NCI-H1436 treated with DMSO at 0.1 percent for 48 hours (cell line): ENCODE measurements at places on chromosomes 12 and 14.

DNA sequence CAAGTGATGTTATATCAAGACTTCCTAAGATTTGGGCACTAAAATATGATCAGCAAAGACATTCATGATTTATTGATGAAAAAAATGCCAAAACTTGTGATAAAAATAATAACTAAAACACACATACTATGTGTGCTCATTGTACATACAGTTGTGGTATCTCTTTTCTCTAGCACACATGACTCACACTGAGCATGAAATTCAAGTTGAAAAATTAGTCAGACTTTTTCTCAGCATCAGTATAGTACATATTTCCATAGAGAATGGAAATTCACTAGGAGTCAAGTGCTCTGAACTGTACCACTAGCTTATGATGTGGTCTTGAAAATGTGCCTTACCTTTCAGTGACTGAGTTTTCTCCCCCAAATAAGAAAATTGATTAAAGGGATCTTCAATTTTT lies 471.8 kb upstream of the FLRT2 start:
- DNase-seq = no peak

DNA sequence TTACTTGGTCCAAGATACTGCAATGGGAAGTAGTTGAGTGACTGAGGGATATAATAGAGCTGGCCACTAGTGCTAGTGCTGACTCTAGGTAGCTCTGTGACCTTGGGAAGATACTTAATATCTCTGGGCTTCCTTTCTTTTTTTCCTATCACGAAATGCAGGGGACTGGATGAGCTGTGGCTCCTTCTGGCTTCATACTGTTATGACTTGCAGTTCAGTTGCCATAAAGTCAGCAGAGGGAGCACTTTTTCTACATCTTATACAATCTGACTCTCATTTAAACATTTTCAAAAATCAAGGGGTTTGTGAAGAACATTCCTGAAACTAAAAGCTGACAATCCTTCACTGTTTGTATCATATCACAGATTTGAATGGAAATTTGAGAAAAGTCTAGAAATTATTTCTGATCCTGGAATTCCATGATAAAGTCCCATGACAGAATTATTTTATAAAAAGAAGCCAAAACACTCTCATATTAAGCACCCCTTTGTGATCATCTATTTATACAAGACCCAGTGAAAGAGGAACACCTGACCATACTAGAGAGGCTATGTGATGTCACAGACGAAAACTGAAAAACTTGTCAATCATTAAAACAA lies 5.3 kb downstream of the BHLHE41 start:
- DNase-seq = no peak

DNA sequence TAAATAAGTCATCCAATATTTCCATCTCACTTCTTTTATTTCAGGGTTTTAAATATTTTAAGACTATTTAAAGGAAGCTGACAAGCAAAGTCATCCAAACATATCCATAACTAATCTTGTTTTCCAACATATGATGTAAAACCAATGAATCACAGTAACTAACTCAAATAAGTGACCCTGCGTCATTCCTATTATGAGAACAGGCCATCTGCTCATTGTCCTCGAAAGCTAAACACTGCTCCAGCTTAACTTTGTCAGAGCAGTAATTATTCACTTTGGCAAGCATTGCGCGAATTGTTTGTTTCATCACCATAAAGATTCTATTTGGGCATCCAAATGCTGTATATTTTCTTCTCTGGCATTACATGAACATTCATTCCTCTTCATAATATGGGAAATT lies 99.1 kb downstream of the CAPZA3 start:
- no peak for DNase-seq

- no peak for DNase-seq
Measured at GRCh38 chr12:9049520-9050133, 60.3 kb downstream of the KLRG1 start.

DNA sequence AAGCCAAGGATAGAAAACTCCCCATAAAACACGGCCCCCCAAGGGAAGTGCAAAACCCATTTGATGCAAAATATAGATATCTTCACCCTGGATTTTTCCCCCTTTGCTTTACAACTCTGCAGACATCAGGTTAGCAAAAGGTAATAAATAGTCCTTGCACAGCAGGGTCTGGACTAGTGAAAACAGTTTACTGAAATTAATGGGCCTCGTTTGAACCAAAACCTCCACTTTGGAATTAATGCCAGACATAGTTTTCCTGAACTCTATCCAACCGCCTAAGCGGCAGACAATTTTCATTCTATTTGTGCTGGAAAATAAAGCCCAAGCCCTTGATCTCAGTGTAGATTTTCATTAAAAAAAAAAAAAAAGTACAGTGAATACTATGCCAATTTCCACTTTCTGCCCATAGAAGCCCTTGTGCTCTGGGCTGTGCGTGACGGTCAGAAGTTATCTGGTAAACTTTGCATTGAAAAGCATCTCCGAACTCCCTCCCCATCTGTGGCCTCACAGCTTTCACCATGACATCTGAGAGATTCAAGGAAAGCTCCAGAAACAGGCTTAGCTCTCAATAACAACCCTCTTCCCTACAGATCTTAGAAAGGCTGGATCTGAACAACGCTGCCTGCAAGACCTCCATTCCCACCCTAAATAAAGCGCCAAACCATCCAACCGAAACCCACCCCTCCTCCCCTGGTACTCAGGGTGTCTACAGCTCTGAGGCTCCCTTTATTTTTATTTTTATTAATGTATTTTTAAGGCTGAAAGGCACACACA lies 11.0 kb upstream of the IRF2BPL start:
- DNase-seq = no peak

DNA sequence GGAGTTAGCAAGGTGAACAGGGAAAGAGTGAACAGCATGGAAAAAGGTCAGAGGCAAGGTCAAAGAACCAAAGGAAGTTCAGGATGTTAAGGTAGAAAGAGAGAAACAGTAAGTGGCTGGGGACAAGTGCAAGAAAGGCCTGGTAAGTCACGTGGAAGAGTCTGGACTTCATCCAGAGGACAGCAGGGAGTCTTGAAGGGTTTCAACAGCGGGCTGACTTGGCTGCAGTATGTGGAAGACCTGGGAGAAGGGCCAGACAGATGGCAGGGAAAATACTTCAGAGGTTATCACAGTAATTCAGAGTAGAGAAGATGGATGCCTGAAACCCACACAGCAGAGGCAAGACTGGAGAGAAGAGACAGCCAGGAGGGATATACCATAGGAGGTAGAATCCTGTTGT lies 34.0 kb downstream of the CIT start:
- DNase-seq = no peak

GRCh38 chr12:131217024-131217586 lies 263.4 kb downstream of the ADGRD1 start:
- no peak for DNase-seq

DNA sequence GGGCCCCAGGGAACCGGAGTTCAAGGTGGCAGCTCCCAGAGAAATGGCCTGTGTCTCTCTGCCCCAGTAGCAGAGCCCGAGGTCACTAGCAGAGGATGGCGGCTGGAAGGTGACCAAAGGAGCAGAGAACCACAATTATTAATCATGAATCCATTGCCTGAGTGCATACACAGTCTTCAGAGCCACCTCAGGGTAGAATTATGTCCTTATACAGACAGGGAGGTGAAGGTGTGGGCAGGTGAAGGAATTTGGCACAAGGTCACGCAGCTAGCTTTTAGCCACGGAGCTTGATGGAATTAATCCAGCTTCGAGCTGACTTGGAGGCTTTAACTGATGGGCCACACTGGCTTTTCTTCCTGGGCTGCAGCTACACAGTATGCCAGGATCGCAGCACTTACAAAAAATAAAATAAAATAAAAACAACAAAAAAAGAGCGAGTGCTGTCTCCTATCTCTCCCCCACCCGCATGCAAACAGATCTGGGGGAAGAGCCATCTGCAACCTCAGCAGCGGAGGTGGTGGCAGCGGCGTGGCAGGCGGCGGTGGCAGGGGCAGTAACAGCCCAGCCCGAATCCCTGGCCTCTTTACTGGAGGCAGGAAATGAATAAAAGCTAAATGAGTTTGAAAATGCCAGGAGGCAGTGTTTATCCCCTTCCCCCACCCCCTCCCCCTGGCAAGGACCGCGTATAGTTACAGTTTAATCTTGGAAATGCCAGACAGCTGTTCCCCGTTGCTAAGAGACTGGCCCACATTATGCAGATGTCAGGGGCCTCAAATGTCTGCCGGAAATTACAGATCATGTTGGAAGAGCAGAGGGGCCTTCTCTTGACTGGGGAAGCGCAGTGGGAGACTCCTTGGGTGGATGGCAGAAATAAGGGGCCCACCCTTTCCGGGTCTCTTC lies 93.5 kb downstream of the LRRC74A start:
- peak; percentile 90 for DNase-seq

- peak; percentile 61 for DNase-seq
Measured at GRCh38 chr12:85779768-85780167, 56.4 kb downstream of the RASSF9 start.

DNA sequence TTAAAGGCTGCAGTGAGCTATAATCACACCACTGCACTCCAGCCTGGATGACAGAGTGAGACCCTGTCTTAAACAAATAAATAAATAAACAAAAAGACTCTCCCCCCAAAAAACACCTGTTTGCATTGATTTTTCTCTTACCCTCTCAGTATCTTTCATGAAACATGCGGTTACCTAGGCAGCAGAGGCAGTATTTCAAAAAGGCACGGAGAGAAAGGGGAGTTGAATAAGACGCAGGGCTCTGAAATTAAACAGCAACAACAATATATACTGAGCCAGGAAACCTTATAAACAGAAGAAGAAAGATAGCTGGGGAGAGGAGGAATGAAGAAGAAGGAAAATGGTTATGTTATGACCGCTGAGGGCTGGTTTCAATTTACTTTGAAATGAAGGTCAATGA lies 277.6 kb downstream of the BTG1 start:
- no peak for DNase-seq

- no peak for DNase-seq
Measured at GRCh38 chr12:132150780-132151144, 6.5 kb downstream of the NOC4L start.

DNA sequence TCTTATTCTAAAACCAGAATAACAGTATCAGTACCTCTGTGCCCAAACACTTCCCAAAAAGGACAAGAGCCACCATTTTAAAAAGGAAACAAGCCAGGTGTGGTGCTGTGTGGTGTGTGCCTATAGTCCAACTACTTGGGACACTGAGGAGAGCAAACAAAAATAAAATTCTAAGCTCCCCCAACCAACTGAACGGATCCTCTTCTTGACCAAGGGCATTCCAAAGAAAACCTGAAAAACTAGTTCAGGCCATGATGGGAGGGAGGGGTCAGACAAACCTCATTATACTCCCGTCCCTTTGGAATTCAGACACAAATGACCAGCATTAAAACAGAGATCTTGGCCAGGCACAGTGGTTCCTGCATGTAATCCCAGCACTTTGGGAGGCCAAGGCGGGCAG lies 20.5 kb downstream of the SLC11A2 start:
- DNase-seq = no peak

GRCh38 chr12:87603727-87604126 lies 425.5 kb downstream of the C12orf50 start:
- no peak for DNase-seq

- no peak for DNase-seq
Measured at GRCh38 chr14:88322504-88323085, 474 bp downstream of the KCNK10 start.

DNA sequence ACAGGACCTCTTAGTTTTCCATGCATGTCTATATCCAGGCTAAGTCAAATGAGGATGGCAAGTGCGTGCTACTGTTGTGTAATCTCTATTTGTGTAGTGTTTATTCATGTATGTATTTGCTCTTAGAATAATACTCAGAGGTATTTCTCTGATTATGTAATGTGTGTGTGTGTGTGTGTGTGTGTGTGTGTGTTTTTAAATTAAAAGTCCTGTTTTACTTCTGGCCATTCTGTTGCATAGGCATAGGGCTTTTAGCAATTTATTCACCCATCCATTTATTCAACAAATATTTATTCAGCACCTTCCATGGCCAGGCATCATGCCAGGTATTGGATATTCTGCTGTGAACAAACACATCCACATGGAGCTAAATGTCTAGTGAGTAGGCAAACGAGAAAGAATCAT lies 63.5 kb downstream of the PELI2 start:
- DNase-seq = peak; percentile 25

GRCh38 chr12:4910502-4911315 lies 1.0 kb downstream of the KCNA1 start:
- DNase-seq = no peak

DNA sequence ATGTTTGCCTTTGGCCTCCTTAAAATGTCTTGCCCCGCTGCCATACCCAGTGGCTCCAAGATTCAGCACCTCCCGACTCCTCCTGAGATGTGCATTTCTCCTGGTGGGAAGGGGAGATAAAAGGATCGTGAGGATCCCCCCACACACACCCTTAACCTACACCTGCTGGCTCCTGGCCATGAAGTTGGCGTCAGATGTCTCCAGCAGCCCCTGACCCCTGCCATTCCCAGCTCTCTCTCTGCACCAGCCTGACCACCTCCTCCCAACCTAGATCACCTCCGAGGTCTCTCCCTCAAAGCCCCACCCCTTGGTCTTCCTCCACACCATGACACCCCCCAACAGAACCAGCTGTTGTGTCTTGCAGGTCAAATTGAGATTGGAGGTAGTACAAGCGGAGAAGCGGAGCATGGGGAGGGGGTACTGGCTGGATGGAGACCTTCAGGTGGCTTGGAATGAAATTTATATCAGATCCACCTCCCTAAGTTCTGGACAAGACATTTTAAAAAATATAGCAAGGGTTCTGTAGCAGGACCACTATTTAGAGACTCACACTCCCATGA lies 151.1 kb upstream of the FKBP4 start:
- DNase-seq = no peak

DNA sequence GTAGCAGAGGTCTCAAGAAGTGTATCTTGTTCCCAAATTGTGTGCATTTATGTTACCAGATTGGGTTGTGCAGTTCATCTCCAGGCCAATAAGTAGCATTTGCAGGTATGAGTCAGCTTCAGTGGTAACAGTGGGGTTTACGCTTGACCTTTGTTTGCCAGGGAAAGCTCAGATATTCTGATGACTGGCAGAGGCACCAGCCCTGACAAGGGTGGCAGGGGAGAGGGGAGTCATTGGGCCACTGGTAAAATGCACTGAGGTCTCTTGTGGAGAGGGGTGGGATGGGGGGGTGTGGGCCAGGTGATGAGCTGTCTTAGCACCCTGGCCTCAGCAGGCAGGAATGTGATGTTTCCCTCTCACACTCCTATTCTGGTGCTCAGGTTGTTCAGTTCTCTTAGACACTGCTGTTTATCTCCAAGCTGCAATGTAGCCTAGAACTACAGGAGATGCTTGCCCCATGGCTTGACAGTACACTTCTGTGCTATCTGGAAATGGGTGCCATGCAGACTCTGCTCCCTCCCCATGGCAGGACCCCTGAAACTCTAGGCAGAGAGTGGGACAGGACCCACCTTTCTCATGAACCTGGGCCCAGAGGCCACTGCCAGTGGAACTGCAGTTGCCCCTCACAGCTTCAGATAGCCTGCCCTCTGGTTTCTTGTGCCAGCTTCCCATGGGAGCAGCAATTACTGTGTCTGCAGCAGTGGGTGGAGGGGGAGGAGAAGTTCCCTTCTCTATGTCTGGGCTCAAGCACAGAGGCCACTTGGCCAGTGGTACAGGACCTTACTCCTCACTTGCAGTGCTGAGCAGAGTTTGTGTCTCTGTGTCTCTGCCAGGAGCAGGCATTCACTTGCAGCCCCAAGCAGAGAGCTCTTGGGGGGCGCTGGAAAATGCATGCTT lies 31.9 kb downstream of the USP15 start:
- DNase-seq = no peak

- no peak for DNase-seq
Measured at GRCh38 chr12:57430112-57430930, 522 bp downstream of the R3HDM2 start.
